Right lung (tissue), 10 donors: ENCODE measurements at places on chromosomes 6 and 20. TPM values are rescaled to one million over a fixed set of nuclear protein-coding genes. Genes with fewer than 3 reads are reported as not detected.

The ADGRF1 gene
- polyA plus RNA-seq = 0.22 TPM

The DYNLT2 gene
- polyA plus RNA-seq = 5.0 TPM

The CLVS2 gene
- polyA plus RNA-seq = 0.07 TPM

The CLIC1 gene
- 287 TPM for polyA plus RNA-seq

The OSER1 gene
- polyA plus RNA-seq = 34.0 TPM

The GPSM3 gene
- polyA plus RNA-seq = 20.8 TPM

The OLIG3 gene
- not detected for polyA plus RNA-seq

The SLC12A5 gene
- polyA plus RNA-seq = 2.3 TPM

The OR2W1 gene
- polyA plus RNA-seq = not detected

The ULBP1 gene
- 3.9 TPM for polyA plus RNA-seq

The B3GAT2 gene
- 1.9 TPM for polyA plus RNA-seq

DNA sequence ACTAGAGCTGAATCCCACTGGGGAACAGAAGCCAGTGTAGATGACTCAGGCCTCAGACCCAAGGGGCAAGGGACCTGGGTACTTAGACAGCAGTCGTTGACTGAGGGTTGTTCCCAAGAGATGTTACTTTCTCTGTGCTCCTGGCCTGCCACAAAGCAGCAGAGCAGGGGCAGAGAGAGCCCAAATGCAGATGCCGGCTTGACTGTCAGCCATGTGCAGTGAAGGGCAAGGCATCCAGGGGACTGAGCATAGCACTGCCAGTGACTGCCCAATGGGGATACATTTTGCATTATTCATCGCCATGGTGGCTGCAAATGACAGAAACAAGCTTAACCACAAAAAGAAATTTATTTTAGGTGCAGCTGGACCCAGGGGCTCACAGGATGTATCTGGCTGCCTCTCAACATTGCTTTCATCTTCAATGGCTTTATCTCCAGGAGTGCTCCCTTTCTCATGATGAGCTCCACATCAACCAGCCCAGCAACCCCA, 7.6 kb upstream of the TP53RK start:
- no peak for DNase-seq

DNA sequence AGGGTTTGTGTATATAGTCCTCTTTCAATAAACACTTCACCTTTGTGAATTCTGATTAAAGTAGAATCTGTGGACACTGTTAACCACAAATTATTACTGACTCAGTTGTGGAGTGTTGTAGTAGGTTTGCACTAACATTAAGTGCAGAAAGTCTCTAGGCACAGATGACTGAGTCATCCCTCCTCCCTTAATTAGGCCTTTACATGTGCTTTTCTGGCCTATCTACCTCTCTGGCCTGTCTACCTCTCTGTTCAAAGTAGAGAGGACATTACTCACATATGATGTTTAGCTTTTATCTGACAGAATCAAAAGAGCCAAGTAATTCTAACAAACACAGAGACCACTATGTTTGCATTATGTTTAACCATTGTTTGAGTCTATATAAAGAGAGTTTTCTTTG, 783.0 kb downstream of the TENT5A start:
- no peak for DNase-seq

DNA sequence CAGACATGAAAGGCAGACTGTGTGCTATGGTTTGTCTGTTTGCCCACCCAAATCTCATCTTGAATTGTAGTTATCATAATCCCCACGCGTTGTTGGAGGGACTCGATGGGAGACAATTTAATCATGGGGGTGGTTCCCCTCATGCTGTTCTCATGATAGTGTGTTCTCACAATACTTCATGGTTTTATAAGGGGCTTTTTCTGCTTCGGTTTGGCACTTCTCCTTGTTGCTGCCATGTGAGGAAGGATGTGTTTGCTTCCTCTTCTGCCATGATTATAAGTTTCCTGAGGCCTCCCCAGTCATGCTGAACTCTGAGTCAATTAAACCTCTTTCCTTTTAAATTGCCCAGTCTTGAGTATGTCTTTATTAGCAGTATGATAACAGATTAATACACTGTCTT, 47.2 kb upstream of the MICB start:
- DNase-seq = no peak

- no peak for DNase-seq
Measured at GRCh38 chr6:148423133-148423532, 80.5 kb downstream of the SASH1 start.

GRCh38 chr6:46220352-46221221, 49.8 kb upstream of the ENPP5 start:
- no peak for DNase-seq

DNA sequence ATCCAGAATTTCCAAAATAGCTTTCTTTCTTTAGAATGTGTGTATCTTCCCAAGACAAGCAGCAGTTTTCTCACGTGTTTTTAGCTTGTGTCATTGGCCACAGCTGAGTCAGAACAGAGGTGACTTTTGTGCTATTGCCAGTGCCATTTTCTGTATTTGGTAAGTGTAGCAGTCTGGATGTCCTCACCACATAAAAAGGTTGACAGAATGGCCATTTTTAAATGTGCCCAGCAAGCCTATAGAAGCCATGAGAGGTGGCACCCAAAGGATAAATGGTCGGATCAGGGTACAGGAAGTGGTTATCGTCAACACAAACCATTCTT, 269.5 kb upstream of the HSF2 start:
- no peak for DNase-seq

DNA sequence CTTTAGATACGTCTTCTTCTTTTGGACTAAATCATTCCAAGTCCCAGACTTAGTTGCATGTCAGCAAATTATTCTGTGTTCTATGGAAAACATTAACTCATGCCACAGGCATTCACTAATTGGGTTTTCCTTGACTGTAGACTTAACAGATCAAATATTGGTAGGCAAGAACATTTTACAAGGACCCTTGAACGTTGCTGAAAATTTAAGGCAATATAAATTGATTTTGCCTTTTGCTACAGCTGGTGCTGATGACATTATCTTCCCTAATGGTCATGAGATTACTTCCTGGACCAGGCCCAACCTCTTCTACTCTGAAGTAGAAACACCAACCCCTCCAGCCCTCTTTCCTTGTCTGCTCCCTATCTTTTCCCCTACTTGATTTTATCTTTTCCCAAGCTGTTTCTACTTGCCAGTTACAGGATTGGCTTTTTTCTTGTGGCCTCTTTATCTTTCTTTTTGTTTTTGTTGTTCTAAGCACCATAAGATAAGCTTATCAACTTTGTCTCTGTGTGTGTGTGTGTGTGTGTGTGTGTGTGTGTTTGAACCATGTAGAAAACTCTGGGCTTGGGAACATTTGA, 514.0 kb upstream of the SOX4 start:
- no peak for DNase-seq

GRCh38 chr6:39362487-39362865, 40.0 kb upstream of the KCNK16 start:
- DNase-seq = no peak

- DNase-seq = no peak
Measured at GRCh38 chr6:159464816-159465215, 228.2 kb downstream of the SOD2 start.

DNA sequence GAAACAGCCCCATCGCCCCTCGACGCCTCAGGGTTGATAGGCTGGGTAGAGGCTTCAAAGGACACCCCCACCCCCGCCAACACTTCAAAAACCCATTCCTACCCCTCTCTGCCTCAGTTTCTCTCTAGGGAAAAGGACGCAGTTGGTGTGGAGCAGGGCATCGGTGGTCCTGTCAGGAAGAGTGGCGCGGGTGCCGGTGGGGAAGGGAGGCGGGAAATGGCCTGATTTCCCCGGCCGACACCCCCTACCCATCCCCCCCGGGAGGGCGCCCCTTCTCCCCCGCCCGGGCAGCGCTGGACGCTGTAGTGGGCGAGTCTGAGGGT, 367 bp downstream of the NRSN2 start:
- no peak for DNase-seq

- no peak for DNase-seq
Measured at GRCh38 chr20:51760905-51761546, 7.2 kb downstream of the ATP9A start.

GRCh38 chr6:131129689-131130553, 5.3 kb upstream of the AKAP7 start:
- no peak for DNase-seq

- no peak for DNase-seq
Measured at GRCh38 chr20:50913690-50914375, 17.4 kb downstream of the ADNP start.

DNA sequence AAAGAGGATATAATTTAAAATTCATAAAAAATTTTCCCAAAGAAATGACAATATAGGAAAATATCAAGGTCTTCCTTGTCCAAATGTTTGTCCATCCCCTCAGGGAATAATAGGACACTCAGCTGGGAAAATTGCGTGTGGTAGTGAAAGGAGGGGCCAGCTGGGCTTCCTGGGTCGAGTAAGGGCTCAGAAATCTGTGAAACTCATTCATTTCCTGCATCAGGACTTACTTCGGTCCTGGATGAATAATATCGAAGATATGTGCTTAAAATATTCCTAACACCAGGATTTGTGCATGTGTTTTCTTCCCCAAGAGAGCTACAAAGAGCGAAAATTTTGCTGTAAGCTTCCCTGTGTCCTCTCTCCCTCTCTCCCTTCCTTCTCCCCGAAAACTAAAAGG, 118.2 kb upstream of the GJE1 start:
- DNase-seq = no peak

DNA sequence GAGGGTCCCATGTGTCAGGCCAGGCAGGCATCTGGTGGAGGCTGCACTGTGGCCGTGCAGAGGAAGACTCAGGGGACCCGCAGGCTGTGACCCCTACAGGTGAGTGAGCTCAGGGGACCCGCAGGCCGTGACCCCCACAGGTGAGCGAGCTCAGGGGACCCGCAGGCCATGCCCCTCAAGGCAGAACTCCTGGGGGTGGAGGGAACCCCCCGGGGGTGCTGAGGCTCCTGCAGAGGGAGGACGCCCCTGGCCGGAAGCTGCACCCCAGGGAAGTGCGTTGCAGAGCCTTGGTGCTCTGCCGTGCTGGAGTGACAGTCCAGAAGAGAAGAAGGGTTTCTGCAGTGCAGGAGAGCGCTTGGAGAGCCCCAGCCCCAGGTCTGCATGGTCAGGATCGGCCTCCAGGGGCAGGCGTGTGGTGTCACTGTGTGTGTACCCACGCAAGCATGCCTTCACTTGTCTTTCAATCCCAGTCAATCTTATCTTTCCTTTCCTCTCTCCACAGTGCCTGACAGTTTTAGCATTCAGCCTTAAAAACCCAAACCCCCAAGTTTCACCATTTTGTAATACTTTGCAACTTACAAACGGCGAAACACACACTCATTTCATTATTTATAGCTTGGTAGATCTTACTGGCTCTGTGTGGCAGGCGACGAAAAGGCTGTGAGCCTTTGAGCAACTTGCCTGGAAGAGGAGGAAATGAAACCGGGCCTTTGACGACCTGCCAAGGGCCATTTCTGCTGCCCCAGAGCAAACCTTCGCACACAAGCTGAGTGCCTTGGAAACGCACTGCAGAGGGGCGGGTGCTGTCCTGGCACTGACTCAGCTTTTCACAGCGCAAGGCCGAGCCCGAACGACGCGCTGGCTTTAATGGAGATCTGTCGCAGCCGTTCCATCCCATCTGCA, 101.4 kb upstream of the AGPAT4 start:
- peak; percentile 67 for DNase-seq

GRCh38 chr20:31720486-31721407, 1.9 kb downstream of the BCL2L1 start:
- no peak for DNase-seq

GRCh38 chr6:39934131-39934757, at the start of gene MOCS1:
Gene MOCS1, minus strand, starts transcription at chr6:39934462. Its CDS starts 45 bp downstream, at chr6:39934417.
- peak; percentile 39 for DNase-seq

DNA sequence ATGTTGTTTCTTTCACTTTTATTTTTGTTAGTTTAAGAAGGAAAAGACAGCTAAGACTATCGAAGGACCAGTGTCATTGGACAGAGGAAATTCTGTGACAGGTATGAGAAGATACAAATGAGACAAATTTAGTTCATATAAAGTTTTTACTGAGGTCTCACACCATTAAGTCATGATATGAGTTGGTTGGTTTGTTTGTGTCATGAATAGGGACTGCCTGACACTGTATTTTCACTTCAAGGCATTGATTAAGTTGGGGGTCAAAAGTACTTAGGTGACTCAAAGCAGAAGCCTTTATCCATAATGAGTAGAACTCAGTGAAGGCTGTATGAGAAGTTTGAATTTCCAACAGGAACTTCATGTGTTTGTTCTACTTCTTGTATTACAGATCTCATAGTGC, 21.3 kb upstream of the HIVEP2 start:
- no peak for DNase-seq

DNA sequence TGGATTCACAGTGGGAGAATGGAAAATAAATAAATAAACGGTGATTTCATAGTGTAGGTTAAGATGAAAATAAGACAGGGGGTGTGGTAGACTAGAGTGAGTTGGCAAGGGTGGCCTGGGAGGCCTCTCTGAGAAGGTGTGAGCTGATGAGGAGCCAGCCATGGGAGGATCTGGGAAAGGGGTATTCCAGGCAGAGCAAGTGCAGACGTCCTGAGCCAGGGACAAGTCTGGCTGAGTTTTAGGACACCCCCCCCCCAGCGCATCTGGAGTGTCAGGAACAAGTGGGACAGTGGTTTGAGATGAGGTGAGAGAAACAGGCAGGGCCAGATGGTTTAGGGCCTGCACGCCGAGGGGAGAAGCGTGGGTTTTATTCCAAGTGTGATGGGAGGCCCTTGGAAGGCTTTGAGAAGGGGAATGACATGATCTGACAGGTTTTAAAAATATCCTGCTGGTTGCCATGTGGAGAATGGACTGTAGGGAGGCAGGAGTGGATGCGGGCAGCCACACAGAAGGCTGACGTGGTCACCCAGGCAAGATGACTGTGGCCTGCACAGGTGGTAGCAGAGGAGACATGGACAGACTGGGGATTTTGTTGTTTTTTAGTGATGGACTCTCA, 21.1 kb upstream of the CCM2L start:
- no peak for DNase-seq

DNA sequence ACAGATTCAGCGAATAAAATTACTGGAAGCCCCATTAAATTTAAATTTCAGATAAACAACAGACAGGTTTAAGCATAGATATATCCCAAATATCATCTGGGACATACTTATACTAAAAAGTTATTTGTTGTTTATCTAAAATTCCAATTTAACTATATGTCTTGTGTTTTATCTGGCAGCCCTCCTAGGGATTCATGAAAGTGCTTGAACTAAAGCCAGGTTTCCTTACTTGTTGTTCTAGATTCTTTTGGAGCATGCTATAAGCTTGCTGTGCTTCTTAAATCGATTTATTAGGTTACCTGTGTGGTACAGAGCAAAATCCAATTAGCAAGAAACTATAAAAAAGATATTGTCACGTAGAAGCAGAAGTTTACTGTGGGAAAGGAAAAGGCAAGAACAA, 202.5 kb upstream of the GMDS start:
- no peak for DNase-seq

- DNase-seq = no peak
Measured at GRCh38 chr6:17015144-17015543, 86.7 kb upstream of the STMND1 start.

DNA sequence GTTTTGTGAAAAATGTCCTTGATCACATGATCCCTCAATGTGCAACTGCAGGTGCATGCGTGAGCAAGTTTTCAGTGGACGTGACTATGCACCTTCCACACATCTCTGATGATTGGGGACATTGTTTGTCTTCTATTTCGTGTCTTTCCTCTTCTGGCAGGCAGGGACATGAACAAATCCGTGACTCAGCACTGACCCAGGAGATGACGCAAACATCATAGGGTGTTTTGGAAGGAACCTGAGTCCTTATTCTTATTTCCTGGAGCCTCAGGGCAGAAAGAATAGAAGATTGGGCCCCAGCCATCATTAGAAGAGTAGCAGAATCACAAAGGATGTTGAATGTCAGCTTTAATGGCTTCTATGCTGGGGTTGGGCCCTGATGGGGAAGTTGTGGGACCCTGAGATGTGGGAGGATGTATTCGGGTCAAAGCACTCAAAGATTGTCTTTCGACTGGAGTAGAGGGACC, 11.9 kb upstream of the SIRPD start:
- DNase-seq = no peak

- DNase-seq = no peak
Measured at GRCh38 chr6:73566954-73567591, 46.2 kb upstream of the EEF1A1 start.
